ENCODE measurements at places on chromosomes 2 and 18. TPM values are rescaled to one million over a fixed set of nuclear protein-coding genes. Genes with fewer than 3 reads are reported as not detected.

CAPN13 gene
- total RNA-seq: not detected

SMAD7 gene
- 20.2 TPM for total RNA-seq

GALNT3 gene
- 0.69 TPM for total RNA-seq

CDH7 gene
- not detected for total RNA-seq

SLC23A3 gene
- 0.25 TPM for total RNA-seq

ICA1L gene
- total RNA-seq: 5.1 TPM

BCL11A gene
- total RNA-seq: not detected

ABCB11 gene
- 0.37 TPM for total RNA-seq

CCDC93 gene
- 10.7 TPM for total RNA-seq

EDAR gene
- total RNA-seq: not detected

GPR55 gene
- total RNA-seq: not detected

SLC11A1 gene
- not detected for total RNA-seq

CFAP221 gene
- not detected for total RNA-seq

SGO2 gene
- 4.3 TPM for total RNA-seq

CFAP210 gene
- not detected for total RNA-seq

PRKAG3 gene
- not detected for total RNA-seq

CRYBA2 gene
- not detected for total RNA-seq

PROM2 gene
- total RNA-seq: 0.25 TPM

THADA gene
- 13.3 TPM for total RNA-seq

ITGA4 gene
- total RNA-seq: 2.3 TPM

TUBA4B gene
- total RNA-seq: not detected

SULT1C2 gene
- not detected for total RNA-seq

DSG2 gene
- total RNA-seq: 0.05 TPM

CHCHD5 gene
- total RNA-seq: 9.5 TPM

CD302 gene
- 56.9 TPM for total RNA-seq

SOX11 gene
- not detected for total RNA-seq

AMER3 gene
- total RNA-seq: not detected

Data from cardiac ventricle fibroblast (primary cell).